Activated T-helper 1 cell treated with anti-CD3 and anti-CD28 coated beads, Interleukin-2, amount 50 U/mL, for 16 hours (primary cell): ENCODE measurements at places on chromosomes 4 and X.

GRCh38 chr4:101556842-101557241 is 209.5 kb upstream of the PPP3CA start:
- no peak for DNase-seq

DNA sequence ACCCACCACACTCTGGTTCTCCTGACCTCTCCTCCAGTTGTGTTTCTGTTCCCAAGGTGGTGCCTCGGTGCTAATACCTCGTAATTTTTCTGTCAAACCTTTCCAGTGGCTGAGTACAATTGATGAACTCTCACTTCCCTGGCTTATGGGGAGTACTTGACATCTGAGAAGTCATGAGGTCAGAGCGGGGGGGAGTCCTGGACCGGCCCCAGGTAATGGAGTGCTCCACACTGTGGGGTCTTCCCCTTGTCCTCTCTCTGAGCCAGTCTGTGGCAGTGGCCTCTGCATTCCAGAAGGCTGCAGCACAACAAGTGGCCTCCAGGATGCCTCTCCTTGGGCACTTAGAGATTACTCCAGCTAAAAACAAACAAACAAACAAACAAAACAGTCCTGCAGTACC is 122.5 kb upstream of the TRIM2 start:
- no peak for DNase-seq

- no peak for DNase-seq
Observed at GRCh38 chr4:184401397-184402171, 72.8 kb downstream of the IRF2 start.

DNA sequence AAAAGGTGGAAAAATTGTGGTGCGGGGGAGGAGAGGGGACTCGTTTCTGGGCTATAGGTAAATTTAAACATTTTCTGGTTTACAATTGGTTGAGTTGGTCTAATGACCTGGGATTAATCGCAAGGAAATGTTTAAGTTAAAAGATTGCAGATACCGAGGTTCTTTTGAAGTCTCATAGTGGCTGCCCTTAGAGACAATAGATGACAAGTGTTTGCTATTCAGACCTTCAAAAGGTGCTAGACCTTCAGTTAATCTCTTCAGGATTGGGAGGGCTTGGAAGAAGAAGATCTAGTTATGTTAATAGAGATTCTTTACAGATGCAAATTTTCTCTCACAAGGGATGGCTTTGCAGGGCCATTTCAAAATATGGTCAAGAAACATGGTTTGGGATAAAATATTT is 2286.1 kb upstream of the AGA start:
- no peak for DNase-seq

DNA sequence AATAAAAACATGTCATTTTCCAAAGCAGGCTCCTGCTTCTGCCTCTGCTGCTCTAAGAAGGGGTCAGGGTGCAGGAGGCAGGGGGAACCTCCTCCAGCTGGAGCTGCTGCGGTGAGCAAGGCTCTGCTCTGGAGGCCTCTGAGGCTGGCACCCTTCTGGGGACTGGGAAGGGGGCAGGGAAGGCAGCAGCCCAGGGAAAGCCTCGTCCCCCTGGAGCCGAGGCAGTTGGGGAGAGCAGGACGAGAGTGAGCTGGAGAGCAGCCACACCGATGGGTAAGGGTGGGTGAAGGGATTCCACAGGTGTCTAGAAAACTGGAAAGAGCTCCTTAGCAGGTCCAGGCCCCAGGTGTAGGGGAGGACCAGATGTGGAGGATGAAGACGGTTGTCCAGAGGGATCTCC is 2.0 kb upstream of the CTAG2 start:
- no peak for DNase-seq
